ENCODE measurements at places on chromosomes 6 and 20.

DNA sequence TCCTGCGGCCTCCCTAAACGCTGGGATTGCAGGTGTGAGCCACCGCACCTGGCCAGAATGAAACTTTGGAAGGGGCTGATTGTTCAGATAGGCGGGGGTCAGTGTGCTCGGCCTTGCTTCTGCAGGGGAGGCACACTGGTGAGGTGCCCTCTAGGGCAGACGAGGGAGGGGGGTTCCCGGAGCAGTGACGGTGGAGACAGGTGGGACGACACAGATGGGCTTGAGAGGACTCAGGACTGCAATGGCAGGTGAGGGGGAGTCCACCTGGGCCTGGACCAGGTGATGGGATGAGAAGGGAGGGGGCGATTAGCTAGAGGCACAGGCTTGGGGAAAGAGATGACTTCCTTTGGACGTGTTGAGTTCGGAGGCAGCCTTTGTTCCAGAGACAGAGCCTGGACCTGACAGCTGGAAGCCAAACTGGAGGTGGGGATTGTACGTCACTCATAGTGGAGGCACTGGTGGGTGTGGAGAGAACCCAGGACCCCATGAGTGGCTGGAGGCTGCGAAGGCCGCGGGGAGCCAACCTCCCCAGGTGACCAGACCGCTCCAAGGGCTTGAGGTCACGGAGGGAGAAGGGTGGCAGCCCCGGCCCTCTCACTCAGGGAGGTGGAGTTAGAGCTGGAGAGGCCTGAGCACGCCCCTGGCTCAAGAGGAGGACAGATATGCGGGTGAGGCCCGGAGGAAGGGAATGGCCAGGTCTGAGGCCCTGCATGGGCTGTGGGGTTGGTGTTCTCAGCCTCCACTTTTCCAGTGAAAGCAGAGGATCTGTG is 10.5 kb upstream of the MAP1LC3A start:
- no peak for DNase-seq

DNA sequence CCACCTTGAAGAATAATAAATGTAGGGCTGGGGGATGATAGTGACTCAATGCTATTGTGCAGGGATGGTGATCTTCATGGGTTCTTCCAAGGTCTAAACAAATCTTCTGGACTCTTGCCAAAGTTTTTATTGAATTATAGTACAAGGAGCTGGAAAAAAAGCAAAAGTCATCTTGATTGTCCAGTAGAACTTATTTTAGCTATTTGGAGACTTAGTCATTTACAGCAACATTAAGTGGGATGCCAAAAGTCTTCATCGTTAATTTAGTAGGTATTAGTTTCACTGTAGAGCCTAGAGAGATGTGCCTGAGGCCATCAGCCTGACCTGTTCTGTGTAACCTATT is 212.9 kb upstream of the TBX18 start:
- no peak for DNase-seq

- DNase-seq, result no peak
Measured at GRCh38 chr20:11792568-11792953, 125.1 kb upstream of the BTBD3 start.

- no peak for DNase-seq
Measured at GRCh38 chr6:9985481-9985880, 429.4 kb downstream of the TFAP2A start.

DNA sequence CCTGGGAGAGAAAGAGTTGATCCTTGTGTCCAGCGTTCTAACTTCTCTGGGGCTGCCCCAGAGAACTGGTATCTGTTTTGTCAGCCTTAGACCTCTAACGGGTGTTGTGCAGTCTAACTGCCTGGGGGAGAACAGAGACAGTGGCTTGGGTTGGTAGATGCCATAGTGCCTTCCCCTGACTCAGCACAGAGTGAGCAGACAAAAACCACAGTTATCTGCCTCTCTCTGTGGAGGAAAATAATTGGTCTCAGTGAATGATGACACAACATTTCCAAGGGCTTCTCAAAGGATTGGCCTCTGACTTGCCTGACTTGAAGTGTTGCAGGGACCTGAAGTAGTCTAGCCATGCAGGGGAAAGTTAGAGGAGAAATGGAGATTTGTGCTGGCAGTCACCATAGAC is 226.2 kb upstream of the MAN1A1 start:
- no peak for DNase-seq

DNA sequence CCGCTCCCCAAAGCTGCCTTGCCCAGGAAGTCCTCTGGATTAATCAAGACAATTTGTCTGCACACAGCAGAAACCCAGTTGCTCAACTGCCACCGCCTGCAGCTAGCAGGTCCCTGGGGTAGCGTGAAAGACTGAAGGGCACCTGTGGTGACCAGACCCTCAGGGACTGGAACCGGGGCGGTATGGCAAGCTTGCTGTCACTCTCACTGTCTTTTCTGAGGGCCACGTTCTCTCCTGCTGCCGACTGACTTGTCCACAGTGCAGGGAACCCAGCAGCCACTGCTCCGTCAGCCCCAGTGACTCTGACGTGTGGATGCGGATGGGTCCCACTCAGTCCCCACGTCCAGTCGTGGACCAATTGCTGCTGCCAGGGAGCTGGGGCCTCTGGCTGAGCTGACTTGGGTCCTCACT is 72.8 kb upstream of the PMEPA1 start:
- DNase-seq, result no peak

DNA sequence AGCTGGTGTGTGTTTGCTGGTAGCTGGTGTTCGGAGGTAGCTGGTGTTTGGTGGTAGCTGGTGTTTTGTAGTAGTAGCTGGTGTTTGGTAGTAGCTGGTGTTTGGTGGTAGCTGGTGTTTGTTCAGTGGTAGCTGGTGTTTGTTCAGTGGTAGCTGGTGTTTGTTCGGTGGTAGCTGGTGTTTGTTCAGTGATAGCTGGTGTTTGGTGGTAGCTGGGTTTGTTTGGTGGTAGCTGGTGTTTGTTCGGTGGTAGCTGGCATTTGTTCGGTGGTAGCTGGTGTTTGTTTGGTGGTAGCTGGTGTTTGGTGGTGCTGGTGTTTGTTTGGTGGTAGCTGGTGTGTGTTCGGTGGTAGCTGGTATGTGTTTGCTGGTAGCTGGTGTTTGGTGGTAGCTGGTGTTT is 48.0 kb downstream of the BMP7 start:
- no peak for DNase-seq

- no peak for DNase-seq
Measured at GRCh38 chr6:20061952-20062351, 150.3 kb downstream of the MBOAT1 start.

GRCh38 chr6:159213405-159213804 is 44.2 kb downstream of the FNDC1 start:
- no peak for DNase-seq

- no peak for DNase-seq
Measured at GRCh38 chr20:11675920-11676629, 241.6 kb upstream of the BTBD3 start.

Measured in cerebellar nuclear complex (tissue), 1 donor.